CD4-positive, alpha-beta T cell treated with Interleukin-15 for 4 hours (primary cell): ENCODE measurements at places on chromosomes 4 and X.

DNA sequence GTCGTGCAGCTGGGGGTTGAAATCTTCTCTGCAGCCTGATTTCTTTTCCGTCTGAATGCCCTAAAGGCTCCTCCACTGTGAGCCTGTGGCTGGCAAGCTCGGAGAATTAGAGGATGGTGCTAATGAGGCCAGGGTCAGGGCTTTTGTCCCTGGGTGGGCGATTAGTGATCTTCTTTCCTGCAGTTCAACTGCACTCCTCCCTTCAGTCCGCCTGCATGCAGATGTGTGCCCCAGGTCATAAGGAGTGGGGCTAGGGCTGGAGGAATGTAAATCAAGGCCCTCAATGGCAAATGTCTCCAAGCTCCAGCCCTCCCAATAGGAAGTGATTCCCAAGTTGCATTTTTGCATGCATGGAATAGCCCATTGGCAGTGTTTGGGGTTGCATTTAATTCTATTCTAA is 405.0 kb downstream of the AFF2 start:
- no peak for DNase-seq

GRCh38 chrX:65601530-65602220 is 65.8 kb upstream of the MSN start:
- DNase-seq = peak; percentile 52

- DNase-seq = no peak
These were observed 22.0 kb downstream of the GPM6A start for GRCh38 chr4:175790083-175790482.

DNA sequence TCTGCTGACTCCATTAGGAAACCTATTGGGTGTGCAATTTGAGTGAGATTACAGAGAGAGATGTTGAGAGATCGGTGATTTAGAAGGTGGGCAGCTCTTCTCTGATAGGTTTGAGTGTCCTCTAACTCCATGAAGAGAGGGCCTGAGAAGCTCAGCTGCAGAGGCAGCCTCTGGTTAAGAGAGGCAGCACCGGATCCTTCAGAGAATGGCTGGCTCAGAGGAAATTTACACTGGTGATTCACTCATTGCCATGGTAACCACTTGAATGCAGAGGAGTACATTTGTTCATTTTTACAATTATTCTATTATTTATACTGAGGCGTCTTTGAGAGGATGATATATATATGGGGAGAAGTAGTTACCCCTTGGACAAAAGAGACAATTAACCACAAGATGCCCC is 171.7 kb downstream of the PDGFRA start:
- no peak for DNase-seq

DNA sequence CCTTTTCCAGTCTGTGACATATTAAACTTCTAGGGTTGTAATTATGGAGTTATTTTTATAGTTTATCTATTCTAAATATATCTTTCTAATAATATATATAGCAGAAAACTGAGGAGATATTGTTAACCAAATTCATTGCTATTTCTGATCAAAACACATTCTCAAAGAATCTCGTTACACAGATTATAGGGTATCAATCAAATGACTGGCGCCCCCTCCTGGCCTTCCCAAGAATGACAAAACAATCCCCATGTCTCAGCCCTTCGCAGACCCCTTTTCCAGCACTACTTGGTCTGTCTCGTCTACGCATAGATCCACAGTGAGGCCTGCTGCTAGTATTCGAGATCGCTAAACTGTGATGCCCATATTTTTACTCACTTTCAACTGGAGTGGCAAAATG is 209.3 kb downstream of the GPC3 start:
- peak; percentile 9 for DNase-seq

- DNase-seq = peak; percentile 78
These were observed 55.5 kb downstream of the LEF1 start for GRCh38 chr4:108113229-108113628.

DNA sequence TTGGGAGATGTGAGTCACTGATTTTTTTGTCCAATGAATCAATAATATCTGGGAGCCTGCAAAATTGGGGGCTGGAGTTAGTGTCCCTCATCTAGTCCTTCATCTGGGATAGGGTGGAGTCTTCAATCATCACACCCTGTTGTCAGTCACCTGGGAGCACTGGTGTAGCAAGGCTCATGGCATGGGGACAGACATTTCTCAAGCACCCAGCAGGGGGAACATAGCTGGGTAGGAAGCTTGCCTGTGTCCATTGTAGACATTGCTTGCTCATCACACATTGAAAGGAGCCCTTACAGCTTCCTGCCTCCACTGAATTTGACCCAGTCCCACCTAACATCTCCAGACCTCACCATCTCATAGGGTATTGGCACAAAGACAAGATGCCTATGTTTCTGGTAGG is 61.2 kb downstream of the SEL1L3 start:
- DNase-seq = no peak

GRCh38 chrX:44954562-44954961 is 81.6 kb downstream of the KDM6A start:
- DNase-seq = no peak

- DNase-seq = no peak
These were observed 110.6 kb upstream of the LIMCH1 start for GRCh38 chr4:41427306-41427882.

GRCh38 chrX:21295246-21295820 is 78.9 kb upstream of the CNKSR2 start:
- DNase-seq = no peak

DNA sequence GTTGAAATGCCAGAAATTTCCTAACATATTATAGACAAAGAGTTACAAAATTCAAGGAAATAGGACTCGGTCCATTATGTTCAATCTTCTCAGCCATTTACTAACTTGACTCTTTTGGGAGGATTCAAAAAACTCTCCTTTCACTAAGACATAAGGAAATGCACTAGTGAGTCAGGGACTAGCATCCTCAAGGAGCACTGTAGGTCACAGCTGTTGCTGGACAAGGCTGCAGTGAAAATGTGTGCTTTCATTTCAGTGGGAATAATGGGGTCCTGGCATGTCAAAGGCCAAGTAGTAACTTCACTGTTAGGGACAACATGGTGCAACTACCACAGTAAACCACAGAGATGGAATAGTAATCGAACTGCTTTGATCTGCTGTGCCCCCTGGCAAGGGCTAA is 56.9 kb upstream of the ABCG2 start:
- DNase-seq = no peak

GRCh38 chr4:107037199-107037584 is 1.1 kb upstream of the DKK2 start:
- DNase-seq = no peak

- no peak for DNase-seq
These were observed 43.4 kb downstream of the ADRA2C start for GRCh38 chr4:3809451-3810110.

- no peak for DNase-seq
These were observed 54.8 kb downstream of the DHX15 start for GRCh38 chr4:24529555-24529954.

- DNase-seq = no peak
These were observed 128.4 kb downstream of the SH3RF1 start for GRCh38 chr4:169142391-169142790.

DNA sequence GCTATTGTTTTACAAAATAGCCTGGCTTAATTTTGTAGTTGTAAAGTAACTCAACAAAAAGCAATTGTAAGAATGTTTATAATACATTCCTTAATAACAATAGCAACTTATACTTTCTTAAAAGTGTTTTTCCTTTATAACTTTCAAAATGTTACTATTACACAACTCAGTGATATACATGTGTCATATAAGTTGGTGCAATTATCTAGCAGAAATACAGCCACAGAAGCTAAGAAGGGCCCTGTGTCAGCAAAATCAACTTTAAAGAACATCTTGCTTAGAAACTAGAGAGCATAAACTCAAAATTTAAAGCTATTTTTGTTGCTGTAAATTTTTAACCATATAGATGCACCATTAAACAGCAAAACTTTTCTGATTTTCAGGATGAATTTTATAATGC is 41.4 kb upstream of the MAB21L2 start:
- DNase-seq = no peak

- DNase-seq = no peak
These were observed 233.4 kb downstream of the CFAP299 start for GRCh38 chr4:80568891-80569290.

GRCh38 chrX:115900425-115900824 is 270.1 kb upstream of the AGTR2 start:
- no peak for DNase-seq

DNA sequence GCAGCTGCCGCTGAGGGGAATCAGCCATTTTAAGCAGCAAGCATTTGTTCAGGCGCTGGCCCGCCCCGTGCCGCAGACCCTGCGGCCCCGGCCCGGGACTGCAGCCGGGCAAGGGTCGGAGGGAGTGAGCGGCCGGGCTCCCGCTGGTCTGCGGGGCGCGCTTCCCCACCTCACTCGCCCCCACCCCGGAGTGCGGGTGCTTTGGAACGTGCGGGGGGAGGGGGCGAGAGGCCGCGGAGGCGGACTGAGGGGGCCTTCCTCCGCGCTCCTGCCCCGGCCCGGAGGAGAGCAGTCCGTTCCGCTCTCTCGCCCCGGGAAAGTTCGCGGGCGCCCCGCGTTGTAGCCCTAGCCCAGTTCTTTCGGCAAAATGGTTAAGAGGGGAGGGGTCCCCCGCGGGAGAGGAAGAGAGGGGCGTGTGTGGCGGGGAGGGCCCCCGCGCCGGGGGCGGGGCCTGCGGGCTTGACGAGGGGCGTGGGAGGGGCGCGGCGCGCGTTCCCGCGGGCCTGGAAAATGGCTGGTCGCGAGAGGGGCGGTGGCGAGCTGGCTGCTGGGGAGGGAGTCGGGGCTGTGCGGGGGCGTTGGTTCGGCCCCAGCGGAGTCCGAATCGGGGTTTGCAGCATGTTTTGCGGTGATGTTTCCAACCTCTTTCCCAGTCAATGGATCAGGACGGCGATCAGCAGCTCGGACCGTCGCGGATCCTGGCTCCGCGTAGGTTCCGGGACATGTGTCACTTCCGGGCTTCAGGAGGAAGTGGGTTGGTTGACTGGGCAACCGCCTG is 942 bp downstream of the ING2 start:
- DNase-seq = peak; percentile 79

GRCh38 chr4:153232768-153233167 is 28.5 kb downstream of the TRIM2 start:
- DNase-seq = no peak

DNA sequence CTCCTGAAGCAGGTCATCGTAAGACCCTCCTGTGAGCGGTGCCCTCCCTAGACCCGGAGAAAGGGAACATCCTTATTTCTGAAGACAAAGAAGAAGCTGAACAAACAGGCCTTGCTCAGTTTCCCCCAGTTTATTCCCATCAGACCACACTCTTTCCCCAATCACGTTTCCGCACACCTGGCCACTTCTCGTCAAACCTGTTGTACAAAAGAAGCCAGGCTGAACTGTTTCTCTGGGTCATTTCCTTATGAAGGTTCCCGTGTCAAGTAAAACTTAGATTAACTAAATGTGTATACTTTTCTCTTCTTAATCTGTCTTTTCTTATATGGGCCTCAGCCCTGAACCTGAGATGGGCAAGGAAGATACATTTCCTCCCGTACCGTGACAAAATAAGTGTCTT is 111.6 kb upstream of the ENPP6 start:
- no peak for DNase-seq

DNA sequence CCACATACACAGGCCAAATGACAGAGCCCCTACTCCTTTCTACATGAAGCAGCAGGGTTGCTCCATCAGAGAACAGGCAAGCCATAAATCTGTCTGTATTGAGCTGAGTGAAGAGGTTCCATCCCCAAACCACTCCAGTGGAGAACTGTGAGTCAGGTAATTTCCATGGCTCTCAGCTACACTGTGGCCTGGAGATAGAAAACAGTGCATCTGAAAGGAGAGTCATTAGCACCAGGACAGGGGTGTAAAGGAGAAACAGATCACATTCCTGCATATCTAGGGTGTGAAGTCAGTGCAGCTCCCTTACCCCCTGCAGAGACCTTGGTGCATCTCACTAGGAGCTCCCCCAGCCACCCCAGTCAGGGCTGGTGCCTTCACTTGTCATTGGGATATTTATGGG is 314.7 kb downstream of the CHIC1 start:
- DNase-seq = no peak

DNA sequence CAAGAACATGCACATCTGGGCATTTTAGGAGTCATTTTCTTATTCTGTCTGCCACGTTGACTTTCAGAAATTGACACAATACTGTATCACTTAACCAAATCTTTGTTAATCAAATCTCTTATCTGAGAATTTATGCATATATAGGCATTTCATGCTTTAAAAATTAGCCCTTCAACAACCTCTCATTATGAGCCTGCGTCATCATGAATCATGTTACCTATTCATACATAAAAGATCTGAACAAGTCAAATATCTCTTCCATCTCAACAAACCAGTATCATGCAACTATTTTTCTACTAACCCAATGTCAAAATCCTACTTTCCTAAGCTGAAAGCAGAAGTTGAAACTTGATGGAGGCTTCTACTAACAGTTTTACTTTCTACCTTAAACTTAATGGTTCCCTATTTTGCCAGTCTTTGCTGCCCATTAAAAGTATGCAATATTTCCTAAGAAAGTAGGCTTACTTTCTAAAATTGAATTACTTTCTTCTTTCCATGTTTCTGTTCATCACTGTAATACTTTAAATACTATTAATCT is 1.8 kb downstream of the ADAM29 start:
- no peak for DNase-seq

DNA sequence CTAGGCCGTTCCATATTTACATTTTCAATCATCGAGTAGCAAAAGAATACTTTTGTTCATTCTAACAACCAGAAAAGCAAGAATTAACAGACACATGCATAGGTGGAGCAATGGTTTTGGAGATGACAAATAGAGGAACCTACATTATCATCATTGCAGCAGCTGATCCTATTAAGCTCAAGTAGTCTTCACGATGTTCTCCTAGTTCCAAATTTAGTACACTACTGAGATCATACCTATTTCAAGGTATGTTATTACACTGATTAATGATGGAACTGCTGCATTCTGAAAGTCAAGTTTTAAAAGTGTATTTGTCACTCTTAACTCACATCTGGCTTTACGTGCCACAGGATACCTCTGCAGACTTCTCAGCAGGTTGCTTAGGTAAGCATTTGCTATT is 87.4 kb downstream of the ADGRA3 start:
- DNase-seq = no peak

DNA sequence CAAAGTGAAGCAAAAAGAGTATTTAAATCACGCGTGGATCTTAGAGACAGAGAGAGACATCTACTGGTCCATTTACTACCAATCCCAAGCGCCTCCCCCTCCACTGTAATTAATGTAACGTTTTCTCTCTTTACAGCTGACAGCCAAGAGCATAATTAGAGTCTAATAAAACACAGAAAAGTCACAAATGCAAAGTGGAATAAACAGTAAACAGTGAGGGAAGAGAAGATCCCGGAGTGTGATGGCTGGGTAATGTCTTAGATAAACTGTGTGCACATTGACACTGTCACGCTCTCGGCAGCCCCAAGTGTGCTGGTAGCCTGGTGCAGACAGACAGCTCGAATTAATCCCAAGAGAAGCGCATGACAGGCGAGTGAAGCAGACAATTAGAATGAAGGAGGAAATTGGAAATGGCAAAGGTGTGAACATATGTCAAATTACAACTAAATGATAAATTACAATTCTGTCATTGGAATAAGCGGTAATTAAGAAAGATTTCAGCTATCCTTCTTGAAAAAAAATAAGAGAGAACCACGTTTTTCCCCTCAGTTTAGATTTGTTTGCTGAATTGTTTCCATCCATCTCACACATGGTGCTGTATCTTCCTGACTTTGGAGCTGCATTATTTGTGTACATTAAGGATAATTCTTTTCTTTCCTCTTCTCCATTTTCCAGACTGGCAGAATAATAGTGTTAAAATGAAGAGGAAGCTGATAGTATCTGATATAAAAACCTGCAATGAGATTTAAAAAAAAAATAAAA is 100.1 kb downstream of the CXXC4 start:
- no peak for DNase-seq

GRCh38 chrX:17830211-17830610 is 30.9 kb downstream of the RAI2 start:
- no peak for DNase-seq
